ENCODE measurements at places on chromosomes 4 and X.

- no peak for DNase-seq
These were observed 137.9 kb downstream of the PJA1 start for GRCh38 chrX:69027181-69028005.

DNA sequence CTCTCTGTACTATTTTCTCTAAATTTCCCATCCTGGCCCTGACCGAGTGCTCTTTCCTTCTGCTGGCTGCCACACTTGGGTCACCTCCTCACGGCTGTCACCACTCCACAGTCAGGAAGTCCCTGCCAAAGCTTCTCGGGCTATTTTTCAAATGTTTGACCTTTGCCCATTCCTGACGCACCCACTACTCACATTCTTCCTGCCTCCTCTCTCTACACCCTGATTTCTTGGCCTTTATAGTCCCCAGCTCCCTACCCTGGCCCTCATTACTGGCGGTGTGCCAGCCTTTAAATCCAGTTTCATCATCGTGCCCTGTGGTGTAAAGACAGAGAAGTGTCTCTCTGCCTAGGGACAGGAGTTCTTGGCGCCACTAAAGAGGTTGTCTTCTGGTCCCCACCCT is 46.4 kb upstream of the GATB start:
- DNase-seq = no peak

DNA sequence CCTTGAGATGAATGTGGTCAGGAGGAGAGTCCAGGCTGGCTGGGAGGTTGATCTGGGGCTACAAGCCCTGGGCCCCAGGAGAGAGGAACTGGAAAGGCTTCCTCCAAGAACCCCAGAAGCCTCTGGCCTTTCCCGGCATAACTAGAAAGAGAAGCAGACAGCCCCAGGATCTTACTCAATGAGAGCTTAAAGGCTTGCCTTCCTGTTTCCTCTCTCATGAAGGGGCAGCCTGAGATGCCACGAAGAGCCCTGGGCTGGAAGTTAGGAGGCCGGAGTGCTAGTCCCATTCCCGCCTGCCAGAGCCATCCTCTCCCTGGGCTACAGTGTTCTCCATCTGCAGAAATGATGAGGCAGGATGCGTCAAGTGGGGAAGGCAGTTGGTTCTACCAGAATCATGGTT is 20.1 kb upstream of the XPNPEP2 start:
- DNase-seq = no peak

DNA sequence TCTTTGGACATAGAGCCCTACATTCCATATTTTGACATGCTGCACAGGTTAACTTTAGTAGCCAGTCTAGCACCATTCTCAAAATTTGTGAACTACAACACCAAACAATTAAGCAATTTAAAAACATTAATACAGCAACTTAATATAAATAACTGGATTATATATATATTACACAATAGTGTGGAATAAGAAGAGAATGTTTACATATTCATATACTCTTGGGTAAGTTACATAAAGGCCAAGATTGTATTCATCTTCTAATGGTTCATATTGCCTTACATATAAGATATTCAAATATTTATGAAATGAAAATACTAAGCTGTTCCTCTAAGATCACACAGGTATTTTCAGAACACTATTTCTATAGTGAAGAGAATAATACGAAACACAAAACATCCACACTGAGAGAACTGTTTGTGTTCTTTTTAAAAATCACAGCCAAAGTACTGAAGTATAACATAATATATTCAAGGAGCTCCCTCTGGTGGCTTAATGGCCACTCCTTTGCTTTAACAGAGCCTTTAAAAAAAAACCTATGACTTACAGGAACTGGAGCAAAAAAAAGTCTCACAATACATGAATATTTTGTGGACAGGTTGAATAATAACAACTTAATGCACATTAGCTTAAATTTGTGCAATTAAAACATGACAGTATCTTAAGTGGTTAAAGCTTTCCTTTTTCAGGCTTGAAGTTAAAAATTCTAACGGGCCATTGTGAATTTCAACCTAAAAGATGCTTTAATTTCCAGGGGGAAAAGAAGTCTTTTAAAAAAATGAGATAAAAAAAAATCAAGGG is 46.2 kb downstream of the NEK1 start:
- DNase-seq = peak; percentile 14

DNA sequence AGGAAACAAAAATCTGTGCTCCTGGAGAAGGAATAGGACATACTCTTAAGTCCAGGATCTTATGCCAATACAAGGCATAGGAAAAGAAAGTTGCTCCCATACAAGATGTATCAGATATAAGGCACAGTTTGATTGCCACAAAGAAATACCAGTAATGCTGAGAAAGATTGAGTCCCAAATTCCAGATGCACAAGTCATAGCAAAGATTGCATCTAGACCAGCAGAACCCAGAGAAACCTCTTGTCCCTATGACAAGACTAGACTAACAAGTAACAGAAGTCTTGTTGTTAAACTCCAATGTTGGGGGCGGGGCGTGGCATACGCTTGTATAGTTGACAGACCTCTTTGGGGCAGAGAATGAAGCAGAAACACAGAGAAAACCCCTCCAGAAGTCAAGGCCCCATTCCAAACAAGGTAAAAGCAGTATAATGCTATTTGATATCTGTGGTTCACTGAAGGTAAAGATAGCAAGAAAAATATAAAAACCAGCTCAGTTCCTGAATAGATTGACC is 671.5 kb upstream of the GRIA3 start:
- DNase-seq = no peak

DNA sequence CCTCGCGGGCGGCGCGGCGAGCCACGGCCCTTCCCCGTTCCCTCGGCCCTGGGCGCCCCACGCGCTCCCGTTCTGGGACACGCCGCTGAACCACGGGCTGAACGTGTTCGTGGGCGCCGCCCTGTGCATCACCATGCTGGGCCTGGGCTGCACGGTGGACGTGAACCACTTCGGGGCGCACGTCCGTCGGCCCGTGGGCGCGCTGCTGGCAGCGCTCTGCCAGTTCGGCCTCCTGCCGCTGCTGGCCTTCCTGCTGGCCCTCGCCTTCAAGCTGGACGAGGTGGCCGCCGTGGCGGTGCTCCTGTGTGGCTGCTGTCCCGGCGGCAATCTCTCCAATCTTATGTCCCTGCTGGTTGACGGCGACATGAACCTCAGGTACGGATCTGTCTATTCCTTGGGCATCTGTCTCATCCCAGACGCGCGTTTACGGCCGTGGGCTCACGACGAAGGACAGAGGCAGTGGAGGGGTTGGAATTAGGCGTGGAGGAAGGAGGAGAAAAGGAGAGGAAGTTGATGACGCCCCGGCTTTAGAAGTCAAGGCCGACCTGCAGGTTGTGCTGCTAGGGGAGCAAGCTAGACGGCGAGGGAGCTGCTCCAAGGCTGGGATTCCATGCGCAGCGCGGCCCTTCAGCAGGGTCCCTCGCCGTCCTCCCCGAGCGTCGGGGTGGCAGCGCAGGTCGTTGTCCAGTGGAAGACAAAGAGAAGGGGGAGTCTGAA is 792 bp downstream of the SLC10A4 start:
- DNase-seq = no peak

DNA sequence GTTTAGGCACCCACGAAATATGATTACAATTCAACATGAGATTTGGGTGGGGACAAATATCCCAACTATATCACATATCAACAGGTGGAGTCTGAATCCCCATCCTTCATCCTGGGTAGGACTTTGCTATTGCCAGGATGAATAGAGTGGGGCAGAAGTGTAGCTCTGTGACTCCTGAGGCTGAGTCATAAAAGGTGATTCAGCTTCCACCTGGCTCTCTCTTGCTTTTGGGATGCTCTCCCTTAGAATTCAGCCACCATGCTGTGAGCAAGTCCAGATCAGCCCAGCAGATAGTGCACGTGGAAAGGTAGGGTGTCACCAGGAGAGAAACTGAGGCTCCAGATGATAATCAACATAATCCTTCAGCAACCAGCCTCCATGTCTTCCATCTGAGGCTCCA is 193.8 kb upstream of the BCOR start:
- no peak for DNase-seq

- DNase-seq = no peak
These were observed 1.3 kb downstream of the AMER1 start for GRCh38 chrX:64204252-64204651.

DNA sequence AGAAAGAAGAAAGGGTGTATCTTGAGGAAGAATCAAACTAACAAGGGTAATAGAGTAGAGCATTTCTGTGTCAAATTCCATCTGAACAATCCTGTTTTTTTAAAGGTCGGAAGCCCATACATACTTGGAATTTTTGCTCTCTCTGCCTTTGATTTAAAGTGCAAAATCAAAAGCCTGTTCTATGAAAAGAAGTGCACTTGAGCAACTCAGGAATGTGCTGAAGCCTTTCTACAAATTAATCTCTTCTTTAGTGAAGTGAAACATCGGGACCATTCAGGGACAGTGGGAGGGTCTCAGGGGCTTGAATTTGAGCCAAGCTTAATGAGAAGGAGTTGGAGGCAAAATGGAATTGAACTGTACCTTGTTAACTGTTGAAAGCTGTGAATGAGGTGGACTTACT is 1008.5 kb upstream of the LCORL start:
- no peak for DNase-seq

- no peak for DNase-seq
These were observed 19.2 kb downstream of the PNMA6E start for GRCh38 chrX:153381684-153382532.

- no peak for DNase-seq
These were observed 93.4 kb downstream of the NHSL2 start for GRCh38 chrX:72003811-72004750.

DNA sequence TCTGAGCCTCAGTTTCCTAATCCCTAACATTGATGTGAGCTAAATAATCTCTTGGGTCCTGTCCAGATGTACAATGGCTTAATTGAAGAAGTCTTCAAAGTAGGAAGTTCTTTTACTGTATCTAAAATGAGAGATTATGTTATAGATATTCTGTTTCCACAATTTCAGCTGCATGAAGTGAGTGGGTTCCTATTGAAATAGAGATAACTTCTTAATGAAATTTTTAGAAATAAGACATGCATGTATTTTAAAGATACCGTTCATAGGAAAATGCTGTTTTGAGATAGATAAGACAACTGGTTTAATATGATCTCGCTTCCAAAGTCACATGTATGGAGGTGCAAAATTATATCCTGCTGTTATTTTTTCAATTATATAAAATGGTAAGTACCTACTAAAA is 71.9 kb downstream of the CLDN22 start:
- DNase-seq = no peak

DNA sequence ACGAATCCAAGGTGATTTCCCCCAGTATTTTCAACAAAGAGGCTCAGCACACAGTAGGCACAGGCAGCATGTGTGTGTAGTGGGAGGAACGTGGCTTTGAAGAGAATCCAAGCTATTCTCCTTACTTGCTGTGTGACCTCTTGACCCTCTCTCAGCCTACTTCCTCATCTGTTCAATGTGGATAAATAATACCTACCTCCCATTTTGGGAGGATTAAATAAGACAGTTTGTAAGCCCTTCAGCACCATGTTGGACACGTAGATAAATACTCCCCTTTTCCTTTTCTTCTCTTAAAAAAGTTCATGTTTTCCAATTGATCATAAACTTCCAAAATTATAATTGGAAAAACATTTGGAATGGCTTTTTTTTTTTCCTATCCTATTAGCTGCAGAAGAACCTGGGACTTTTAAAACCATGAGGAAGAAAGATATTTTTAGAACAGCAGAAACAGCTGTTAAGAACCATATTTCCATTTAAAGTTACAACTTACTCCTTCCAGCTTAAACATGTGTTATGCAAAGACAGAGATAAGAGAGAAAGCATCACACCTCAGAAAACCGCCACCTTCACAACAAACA is 56.1 kb upstream of the TMEM131L start:
- no peak for DNase-seq

GRCh38 chr4:97759785-97760184 is 383.5 kb downstream of the STPG2 start:
- no peak for DNase-seq

DNA sequence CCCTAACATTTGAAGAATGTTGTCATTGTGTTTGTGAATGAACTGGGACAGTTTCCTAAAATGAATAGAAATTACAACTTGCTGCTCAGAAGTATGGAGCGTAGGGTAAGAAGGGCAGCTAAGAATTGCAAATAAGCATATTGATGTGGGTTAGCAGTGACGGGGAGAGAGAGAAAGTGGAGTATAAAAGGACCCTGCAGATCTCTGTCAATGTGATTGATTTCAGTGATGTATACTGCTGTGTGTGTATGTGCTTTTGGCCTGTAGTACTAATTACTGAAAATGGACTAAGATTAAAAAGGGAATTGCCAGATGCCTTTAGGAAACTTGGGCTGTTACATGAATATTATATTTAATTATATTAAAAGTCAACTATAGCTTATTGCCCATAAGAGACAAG is 7.8 kb upstream of the MFAP3L start:
- DNase-seq = no peak

DNA sequence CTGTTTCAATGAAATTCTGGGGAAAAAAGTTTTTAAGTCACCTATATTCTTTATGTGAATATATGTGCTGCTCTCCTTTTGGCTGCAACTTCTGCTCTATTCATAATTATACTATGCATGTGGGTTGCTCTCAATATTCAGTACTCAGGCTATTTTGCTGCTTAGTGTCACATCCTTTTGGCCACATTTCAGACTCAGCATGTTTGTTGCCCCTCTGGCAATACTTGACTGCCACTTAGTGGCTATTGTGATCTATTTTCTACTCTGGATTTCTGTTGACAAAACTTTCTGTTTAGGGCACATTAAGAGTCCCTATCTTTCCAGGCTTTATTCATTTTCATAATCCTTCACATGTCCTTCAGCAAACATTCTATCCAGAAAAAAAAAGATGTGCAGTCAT is 15.8 kb upstream of the CT45A1 start:
- no peak for DNase-seq

DNA sequence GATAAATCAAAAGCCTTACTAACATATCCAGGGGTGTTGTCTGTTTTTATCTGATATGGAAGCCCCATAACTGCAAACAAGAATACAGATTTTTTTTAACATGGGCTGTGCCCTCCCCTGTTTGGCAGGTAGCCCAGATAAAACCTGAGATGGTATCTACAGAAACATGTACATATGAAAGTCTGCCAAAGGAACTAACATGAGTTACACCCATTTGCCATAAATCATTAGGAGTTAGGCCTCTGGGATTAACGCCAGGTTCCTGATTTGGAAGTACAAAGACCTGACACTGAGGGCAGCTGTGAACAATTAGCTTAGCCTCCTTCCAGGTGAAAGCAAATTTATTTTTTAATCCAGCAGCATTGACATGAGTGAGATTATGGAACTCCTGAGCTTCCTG is 264.3 kb downstream of the TECRL start:
- no peak for DNase-seq

DNA sequence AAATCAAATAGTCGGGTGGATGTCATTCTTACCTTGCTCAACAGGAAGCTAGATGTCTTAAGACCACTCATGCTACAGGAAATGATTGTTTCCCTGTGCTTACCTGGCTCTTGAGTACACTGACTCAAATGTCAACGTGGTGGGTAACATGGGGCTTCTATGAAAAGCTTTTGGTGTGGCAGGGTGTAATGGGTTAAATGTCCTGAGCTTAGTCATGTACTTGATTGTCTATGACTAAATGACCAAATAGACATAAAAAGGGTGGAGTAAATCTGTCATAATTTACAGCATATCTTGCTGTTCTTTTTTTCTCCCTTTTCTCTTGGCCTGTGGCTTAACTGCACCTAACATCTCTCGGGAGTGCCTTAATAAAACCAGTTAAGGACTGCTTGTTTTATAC is 44.9 kb downstream of the CCNG2 start:
- DNase-seq = no peak

- no peak for DNase-seq
These were observed 34.1 kb downstream of the CNKSR2 start for GRCh38 chrX:21408307-21408706.
